ENCODE measurements at places on chromosomes 2 and 18.

GRCh38 chr2:22748909-22749308 is 636.1 kb upstream of the KLHL29 start:
- DNase-seq = no peak

DNA sequence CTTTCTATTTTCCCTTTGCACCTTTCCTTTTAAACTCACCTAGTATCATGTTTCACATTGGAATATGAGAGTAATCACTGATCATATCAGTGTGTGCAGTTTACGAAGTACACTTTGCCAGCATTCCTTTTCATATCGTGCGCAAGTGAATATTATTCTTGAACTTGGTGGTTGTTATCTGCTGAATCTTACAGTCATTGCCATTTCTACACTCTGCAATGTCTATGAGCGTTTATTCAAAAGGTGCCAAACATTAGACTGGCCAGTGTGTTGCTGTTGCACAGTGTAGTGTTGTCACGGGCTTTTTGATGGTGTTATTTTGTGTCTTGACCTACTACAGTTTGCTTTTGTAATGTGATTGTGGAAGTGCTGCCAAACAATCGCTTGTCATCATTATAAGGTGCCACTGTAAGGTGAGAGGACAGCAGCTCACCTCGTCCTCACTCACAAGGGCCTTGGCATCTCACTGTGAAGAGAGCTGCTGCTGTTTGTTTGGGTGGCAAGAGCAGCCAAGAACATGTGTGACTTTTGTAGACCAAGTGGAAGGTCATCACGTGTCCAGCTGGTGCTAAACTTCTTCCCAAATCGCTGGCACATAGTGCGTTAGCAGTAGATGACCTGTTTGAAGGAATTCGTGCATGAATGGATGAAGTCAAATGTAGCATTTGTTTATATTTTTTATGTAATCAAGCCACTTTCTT is 113.3 kb downstream of the MYO1B start:
- DNase-seq = peak; percentile 57

GRCh38 chr2:44579115-44579836 is 217.5 kb downstream of the CAMKMT start:
- DNase-seq = no peak

- no peak for DNase-seq
These were observed 1224.8 kb upstream of the ZEB2 start for GRCh38 chr2:145744541-145745386.

GRCh38 chr2:223947711-223948205 is 2.6 kb upstream of the WDFY1 start:
- no peak for DNase-seq

DNA sequence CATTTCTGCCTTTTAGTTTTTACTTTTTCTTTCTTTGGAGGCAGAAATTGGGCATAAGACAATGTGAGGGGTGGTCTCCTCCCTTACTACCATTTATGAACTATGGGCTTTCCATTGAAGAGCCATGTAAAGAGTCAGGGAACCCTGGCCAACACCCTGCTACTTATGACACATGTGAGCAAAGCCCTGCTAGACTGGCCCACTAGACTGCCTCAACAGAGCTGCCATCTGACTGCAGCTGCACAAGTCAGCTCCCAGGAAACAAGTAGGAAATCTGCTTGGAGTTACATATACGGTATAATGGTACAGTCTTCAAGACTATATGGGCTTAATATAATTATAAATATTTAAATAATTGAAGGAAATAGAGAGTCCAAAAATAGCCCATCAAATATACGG is 816.8 kb downstream of the TRIB2 start:
- no peak for DNase-seq

GRCh38 chr2:71422786-71423185 is 30.6 kb upstream of the DYSF start:
- DNase-seq = no peak

DNA sequence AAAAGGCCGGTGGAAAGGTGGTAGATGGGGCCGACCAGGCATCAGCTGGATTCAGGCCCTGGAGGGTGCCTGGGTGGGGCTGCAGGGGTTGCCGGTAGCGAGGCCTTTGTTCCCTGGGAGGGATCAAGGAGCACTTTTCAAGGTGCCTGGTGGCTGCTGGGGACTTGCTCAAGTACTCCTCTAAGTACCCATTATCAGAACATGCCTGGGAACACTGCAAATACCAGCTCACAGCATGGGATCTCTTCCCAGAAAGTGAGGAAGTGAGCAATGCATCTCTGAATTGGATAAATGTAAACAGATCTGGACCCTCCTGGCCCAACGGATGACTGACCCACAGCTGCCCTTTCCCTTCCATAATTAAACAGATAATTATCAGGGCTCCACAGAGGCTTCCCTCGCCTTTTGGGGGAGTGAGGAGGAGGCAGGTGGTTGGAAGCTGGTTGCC is 210.5 kb downstream of the SH3RF3 start:
- no peak for DNase-seq

DNA sequence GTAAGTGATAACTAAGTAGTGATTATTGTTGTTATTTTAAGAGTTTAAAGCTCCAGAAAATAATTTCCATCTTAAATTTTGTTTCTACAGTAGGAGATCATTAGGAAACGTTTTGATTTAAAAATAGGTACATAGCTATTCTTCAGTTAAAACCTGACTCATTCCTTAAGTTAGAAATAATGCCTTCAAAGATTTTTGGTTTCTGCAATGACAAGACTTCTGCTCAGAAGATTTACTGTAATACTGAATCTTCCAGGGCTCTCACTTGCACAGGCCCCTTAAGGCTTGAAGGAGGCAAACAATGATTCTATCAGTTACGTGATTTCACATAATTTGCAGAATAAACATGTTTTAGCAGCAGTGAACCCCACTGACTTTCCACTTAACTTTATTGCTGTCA is 333.7 kb downstream of the RAD51AP2 start:
- no peak for DNase-seq

DNA sequence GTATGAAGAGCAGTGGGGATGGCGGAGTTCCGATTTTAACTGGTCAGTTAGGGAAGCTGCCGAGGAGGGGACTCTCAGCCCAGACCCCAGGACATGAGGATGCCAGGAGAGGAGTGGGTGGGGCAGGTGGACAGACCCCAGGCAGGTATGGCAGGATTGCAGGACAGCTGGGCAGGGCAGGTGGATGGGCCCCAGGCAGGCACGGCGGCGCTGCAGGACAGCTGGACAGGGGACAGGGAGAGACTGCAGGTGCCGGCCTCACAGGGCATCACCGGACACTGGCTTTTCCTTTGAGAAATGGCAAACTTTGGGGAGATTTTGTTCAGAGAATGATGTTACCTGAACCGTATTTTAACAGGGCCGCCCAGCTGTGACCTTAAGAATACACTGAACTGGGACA is 127.7 kb downstream of the SNTG2 start:
- no peak for DNase-seq

- DNase-seq = no peak
These were observed 8.6 kb upstream of the ST6GAL2 start for GRCh38 chr2:106894545-106894944.

GRCh38 chr2:31269087-31269486 is 35.1 kb downstream of the EHD3 start:
- no peak for DNase-seq

DNA sequence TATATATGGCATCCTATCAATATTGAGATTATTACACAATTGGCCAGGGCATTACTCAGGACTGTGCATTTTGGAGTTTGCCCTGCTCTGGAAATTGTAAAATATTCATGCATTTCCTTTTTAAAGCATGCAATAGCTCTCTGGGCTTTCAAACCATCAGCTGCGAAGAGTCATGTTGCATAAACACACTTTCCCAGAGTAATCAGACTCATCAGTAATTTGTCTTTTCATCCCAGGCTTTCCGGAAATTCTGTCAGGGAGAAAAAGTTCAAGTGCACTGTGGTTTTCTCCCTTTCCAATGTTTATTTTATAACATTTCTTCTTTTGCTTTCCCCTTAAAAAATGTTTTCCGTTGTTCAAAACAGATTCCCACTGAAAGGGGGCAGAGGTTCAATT is 38.9 kb upstream of the FHL2 start:
- no peak for DNase-seq

GRCh38 chr18:48715711-48716361 is 177.0 kb downstream of the CTIF start:
- no peak for DNase-seq

Measured in NCI-H526 (cell line).